ENCODE measurements at places on chromosomes 2 and 18.

- no peak for DNase-seq
Observed at GRCh38 chr2:172712251-172712650, 23.4 kb upstream of the RAPGEF4 start.

- no peak for DNase-seq
Observed at GRCh38 chr2:68279691-68280090, 27.4 kb upstream of the PPP3R1 start.

DNA sequence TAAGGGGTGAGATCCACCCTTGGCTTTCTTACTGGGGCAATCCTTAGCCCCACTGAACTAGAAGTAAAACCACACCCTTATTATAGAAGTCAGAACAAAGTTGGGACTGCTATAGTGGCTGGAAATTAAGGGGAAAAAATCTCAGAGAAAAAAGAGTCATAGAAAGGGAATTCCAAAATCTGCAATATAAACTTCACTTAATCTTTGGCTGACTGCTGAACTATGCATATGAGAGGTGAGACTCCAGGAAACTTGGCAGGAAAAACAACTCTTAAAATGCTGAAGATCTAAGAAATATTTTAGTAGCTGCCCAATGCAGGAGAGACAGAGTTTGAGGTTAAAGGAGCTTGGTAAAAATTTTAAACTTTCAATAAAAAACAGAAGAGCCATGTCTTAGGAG is 201.8 kb upstream of the FN1 start:
- no peak for DNase-seq

- no peak for DNase-seq
Observed at GRCh38 chr2:105873721-105874120, 129.0 kb downstream of the NCK2 start.

- no peak for DNase-seq
Observed at GRCh38 chr2:234588054-234588430, 91.2 kb upstream of the ARL4C start.

GRCh38 chr18:60411715-60412114 is 39.1 kb upstream of the MC4R start:
- no peak for DNase-seq

GRCh38 chr2:174939046-174939445 is 66.1 kb downstream of the CHN1 start:
- DNase-seq: no peak

- DNase-seq: no peak
Observed at GRCh38 chr2:150286730-150287362, 200.6 kb downstream of the RND3 start.

DNA sequence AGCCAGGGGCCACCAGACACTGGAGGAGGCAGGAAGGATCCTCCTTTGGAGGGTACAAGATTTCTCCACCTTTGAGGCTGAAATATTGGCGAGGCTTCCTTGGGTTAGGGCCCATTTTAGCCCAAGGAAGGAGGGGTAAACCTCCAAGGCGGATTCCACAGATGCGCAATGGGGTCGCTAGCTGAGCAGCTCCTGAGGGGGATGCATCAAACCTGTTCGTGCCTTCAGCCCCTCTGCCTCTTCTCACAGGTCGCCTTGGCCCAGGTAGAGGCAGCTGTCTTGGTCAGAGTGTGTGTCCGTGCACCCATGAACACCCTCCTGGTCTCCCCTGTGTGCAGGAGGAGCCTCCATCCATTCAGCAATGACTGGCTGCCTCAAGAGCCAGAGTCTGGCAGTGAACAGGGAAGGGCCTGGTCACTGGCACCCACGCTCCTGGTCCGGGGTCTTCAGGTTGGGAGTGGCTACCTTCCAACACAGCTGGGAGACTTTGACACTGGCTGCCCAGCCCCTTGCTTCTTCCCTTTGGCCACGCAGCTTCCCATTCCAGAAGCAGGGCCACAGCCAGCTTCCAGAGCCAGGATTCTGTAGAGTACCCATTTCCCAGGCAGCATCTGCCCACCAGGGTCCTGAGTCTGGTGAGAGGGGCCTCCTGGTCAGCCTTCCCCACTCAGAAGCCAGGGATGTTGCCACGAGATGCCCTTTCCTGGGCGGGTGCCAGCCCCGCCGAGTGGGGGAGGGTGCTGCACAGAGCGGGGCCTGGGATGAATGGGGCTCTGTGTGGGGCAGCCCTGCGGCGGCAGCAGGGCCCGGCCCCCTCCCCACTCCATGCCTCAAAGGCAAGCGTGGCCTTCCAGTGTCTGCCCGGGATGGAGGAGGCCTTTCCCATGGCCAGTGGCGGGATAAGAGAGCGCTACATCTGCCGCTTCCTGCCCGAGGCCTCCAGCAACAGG is 95.8 kb upstream of the GPC1 start:
- no peak for DNase-seq

- no peak for DNase-seq
Observed at GRCh38 chr2:182870227-182870626, 3.8 kb upstream of the FRZB start.

DNA sequence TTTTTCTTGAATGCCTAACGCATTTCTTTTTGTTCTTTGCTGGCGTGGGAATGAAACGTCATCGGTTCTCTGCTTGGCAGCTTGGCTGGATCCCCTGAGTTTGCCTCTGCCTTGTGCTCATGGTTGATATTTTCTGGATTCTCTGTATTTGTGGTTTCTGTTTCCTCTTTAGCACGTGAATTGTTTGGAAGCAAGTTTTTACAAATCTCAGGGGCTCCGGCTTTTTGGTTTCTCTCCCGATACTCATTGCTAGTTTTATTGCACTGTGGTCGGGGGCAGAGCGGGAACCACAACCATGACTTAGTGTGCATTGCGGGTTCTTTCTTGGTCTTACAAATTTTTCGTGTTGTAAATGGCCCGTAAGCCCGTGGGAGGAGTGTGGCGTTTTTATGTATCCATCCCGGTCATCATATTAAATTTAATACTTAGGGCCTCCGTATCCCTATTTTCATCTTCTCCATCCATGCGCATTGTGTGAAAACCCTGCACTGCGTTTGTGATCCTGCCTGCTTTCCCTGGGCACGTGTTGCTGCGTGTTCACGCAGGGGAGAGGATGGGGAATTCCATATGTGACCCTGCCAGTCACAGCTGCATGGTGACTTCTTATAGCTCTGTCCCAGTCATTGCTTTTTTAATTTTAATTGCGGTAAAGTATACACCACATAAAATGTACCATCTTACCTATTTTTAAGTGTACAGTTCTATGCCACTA is 9.4 kb downstream of the RAMP1 start:
- DNase-seq: no peak

Data from NCI-H1417 treated with DMSO at 0.1 percent for 48 hours (cell line).